Bronchus fibroblast of lung (primary cell): ENCODE measurements at places on chromosomes 13 and 19. TPM values are rescaled to one million over a fixed set of nuclear protein-coding genes. Genes with fewer than 3 reads are reported as not detected.

TIMM50 gene
- total RNA-seq, result 134 and 139 TPM in 2 replicates

PRRG2 gene
- total RNA-seq, result 0.30 and 0.84 TPM in 2 replicates

LINGO3 gene
- not detected in 2 replicates for total RNA-seq

TMEM86B gene
- total RNA-seq, result 0.84 and 1.2 TPM in 2 replicates

ZBTB32 gene
- not detected in 2 replicates for total RNA-seq

BIVM gene
- total RNA-seq, result 15.6 and 19.2 TPM in 2 replicates

CCNA1 gene
- 1.0 TPM in 2 replicates for total RNA-seq

SIGLEC12 gene
- total RNA-seq, result not detected in 2 replicates

GSX1 gene
- not detected in 2 replicates for total RNA-seq

ZNF699 gene
- total RNA-seq, result 6.6 and 8.6 TPM in 2 replicates

NLRP8 gene
- not detected in 2 replicates for total RNA-seq

GPATCH1 gene
- total RNA-seq, result 3.7 TPM in 2 replicates

IGFLR1 gene
- total RNA-seq, result 19.0 and 26.1 TPM in 2 replicates

RAB8A gene
- 66.1 and 67.5 TPM in 2 replicates for total RNA-seq

PRR22 gene
- total RNA-seq, result 0.59 TPM in 1 of 2 replicates, not detected in the other

ZNF66 gene
- total RNA-seq, result 0.59 and 2.5 TPM in 2 replicates

LRRC63 gene
- total RNA-seq, result 0.15 TPM in 1 of 2 replicates, not detected in the other

EXOSC5 gene
- total RNA-seq, result 34.8 and 34.9 TPM in 2 replicates

POU2F2 gene
- 0.17 and 1.2 TPM in 2 replicates for total RNA-seq

LGALS14 gene
- total RNA-seq, result not detected in 2 replicates

IGFL2 gene
- total RNA-seq, result not detected in 2 replicates
